ENCODE measurements at places on chromosomes 12 and 14.

DNA sequence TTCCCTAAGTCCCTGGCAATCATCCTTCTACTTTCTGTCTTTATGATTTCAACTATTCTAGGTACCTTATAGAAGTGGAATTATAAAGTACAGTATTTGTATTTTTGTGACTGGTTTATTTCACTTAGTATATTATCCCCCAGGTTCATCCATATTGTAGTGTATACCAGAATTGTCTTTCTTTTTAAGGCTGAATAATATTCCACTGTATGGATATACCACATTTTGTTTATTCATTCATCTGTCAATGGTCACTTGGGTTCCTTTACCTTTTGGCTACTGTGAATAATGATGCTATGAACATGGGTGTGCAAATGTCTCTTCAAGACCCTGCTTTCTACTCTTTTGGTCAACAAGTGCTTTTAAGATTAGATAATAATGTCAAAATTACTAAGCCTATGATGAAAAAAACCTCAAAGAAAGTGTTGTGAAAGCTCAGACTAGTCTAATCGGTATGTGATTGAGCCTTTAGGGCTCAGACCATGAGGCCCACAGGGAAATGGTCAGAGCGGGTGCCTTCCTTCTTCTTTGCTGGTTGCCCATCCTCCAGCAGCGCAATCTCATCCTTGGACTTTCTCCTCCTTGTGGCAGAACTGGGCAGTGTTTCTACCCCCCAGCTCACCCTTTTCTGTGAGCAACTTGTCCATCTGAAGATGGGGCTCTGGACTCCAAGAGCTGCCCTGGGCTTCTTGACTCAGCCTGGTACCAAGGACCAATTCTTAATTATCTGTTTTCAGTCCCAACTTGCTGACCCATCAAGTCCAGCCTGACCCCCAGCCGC is 105.4 kb downstream of the TTC8 start:
- DNase-seq: no peak

- DNase-seq: no peak
These were observed 193.6 kb upstream of the NUDT4 start for GRCh38 chr12:93183940-93184671.

- DNase-seq: no peak
These were observed 128.5 kb downstream of the ETV6 start for GRCh38 chr12:11777962-11778361.

- no peak for DNase-seq
These were observed 65.3 kb upstream of the RASSF3 start for GRCh38 chr12:64545081-64545382.

DNA sequence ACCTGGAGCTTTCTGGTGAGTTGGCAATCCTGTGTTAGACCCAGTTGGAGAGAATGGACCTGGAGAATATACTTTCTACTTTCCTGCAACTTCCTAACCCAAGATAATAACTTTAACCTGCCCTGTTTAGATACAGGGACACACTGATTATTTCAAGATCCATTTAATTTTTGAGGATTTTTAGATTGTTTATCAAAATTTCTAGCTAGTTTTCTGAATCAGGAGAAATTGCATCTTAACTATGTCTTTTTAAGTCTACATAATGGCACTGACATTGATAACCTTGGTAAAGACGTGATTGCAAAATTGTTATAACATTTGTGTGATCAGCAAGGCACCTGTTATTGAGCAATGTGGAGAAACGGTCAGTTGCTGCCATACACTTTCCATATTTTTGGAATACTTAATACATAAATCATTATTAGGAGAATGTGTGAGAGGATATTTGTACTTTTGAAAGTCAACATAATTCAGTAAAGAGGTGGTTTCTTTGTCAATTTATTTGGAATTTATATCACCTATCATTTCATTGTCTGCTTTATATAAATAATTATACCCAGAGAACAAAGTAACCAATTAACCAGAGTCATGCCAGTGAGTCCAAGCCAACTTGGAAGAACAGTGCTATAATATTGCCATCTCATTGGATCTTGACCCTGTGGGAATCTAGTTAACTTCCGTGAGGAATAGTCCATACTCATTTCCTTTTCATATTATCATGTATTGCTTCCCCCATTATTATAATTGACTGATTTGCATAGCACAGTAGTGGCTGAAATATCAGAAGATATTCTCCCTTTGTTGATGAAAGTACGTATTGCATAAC is 28.4 kb downstream of the NFYB start:
- DNase-seq: no peak
